Stimulated activated memory B cell treated with anti-CD40 and anti-IgM and Interleukin-4, amounts not matched to agents 10 μg/mL and 1 μg/mL and 100 μg/mL, for 72 hours (primary cell): ENCODE measurements at places on chromosomes 2 and 18.

GRCh38 chr2:64491426-64491825, 32.7 kb upstream of the AFTPH start:
- no peak for ATAC-seq

GRCh38 chr2:99984799-99985515, 157.4 kb downstream of the AFF3 start:
- no peak for ATAC-seq

GRCh38 chr2:240509667-240510512, 47.9 kb downstream of the ANKMY1 start:
- no peak for ATAC-seq

DNA sequence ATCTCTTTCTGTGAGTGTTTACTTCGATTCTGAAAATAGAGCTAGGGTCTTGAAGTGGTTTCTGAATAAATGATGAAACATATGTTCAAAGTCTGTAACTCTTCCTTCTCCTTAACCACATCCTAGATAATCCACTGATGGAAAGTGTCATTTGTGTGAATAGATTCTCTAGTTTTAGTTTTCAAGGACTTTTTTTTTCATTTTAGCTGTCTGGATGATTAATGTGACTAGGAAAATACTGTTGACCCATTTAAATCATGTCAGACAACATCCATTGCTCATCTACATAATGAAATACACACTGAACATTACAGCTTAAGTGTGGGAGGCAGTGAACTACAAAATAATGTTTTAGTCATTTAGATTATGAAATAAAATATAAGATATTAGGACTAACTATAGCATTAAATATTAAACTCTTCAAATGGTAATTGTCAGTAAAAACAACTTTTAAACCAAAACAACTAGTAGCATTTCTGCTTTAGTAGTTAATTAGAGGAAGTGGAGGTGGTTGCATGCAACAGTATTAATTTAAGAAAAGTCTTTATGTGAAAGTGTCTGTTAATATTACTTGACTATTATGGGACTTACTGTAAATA, 39.1 kb upstream of the DLX1 start:
- ATAC-seq, result no peak

GRCh38 chr2:63837036-63837594, 4.6 kb upstream of the UGP2 start:
- ATAC-seq, result no peak

DNA sequence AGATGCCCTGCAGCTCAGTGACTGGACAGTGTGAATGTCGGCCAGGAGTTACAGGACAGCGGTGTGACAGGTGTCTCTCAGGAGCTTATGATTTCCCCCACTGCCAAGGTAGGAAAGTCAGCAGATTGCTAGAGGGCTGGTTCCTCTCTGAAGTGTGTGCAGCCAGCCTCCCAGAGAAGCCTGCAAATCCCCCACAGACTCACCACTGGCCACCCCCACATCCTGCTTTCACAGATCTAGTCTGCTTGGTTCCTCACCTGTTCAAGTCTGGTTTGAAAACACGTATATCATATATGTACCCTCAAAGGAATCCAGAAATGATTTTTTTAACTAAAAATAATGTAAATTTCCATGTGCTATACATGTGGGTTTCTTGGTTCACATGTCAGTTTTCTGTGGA, 121.1 kb downstream of the LAMA3 start:
- peak; percentile 84 for ATAC-seq

- peak; percentile 56 for ATAC-seq
These were observed 5.6 kb upstream of the DNMT3A start for GRCh38 chr2:25347205-25347815.

DNA sequence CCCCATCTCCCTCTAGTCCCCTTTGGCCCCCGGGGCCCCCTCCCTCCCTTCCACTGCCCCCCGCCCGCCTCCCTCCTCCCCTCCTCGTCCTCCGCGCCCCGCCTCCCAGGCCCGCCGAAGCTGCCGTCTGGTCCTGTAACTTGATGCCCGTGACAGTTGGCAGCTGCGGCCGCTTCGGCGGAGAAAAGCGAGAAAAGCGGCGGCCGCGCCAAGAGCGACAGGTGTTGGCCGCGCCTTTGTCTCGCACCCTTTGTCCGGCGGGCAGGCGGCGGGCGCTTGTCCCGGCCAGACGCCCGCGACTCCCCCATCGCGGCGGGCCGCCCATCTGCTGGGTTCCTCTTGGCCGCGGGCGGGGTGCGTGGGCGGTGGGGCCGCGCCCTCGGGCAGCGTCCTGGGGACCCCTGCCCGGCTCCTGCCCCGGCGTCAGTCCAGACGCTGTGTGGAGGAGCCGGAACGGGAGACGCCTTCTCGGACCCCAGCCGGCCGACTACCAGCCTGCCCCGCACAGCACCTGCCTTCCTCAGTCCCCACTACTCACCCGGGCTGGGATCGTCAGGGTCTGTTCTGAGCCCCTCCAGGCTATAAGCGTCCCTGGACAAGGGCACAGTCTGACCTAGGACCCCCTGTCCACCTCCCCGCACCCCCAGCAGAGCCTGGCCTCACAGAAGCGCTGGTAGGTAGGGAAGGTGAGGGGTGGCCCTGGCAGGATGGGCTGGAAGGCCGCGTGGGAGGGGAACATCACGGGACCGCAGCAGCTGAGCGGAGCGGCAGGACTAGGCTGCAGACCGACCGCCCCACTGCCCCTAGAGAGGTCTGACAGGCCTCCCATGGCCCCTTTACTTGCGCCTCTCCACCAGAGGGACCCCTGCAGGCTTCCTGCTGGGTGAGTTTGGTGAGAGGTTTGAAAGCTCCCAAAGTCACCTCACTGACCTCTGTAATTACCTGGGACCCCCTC, 1.2 kb upstream of the HES6 start:
- no peak for ATAC-seq

GRCh38 chr2:186503827-186504606, 18.0 kb downstream of the ZC3H15 start:
- no peak for ATAC-seq
